ENCODE measurements at places on chromosomes 16 and 17. TPM values are rescaled to one million over a fixed set of nuclear protein-coding genes. Genes with fewer than 3 reads are reported as not detected.
A peak's percentile ranks its signal among the peaks of the same experiment; 100 is the strongest.

TEX19 gene
- 0.20 TPM for polyA plus RNA-seq

RAB11FIP3 gene
- polyA plus RNA-seq = 31.1 TPM

PIRT gene
- polyA plus RNA-seq = 0.07 TPM

TBC1D3I gene
- polyA plus RNA-seq = not detected

STUB1 gene
- polyA plus RNA-seq = 98.8 TPM

COPZ2 gene
- polyA plus RNA-seq = 42.5 TPM

PERCC1 gene
- not detected for polyA plus RNA-seq

CA5A gene
- 0.17 TPM for polyA plus RNA-seq

GRIN2A gene
- 0.66 TPM for polyA plus RNA-seq

CD7 gene
- polyA plus RNA-seq = 0.67 TPM

BEAN1 gene
- 0.92 TPM for polyA plus RNA-seq

CTRB1 gene
- 0.39 TPM for polyA plus RNA-seq

SP6 gene
- polyA plus RNA-seq = 1.5 TPM

LGALS9 gene
- polyA plus RNA-seq = 14.5 TPM

- DNase-seq = no peak
Observed at GRCh38 chr16:27083861-27084261, 17.1 kb downstream of the C16orf82 start.

- peak; percentile 75 for DNase-seq
Observed at GRCh38 chr16:74034862-74035261, 261.8 kb upstream of the PSMD7 start.

DNA sequence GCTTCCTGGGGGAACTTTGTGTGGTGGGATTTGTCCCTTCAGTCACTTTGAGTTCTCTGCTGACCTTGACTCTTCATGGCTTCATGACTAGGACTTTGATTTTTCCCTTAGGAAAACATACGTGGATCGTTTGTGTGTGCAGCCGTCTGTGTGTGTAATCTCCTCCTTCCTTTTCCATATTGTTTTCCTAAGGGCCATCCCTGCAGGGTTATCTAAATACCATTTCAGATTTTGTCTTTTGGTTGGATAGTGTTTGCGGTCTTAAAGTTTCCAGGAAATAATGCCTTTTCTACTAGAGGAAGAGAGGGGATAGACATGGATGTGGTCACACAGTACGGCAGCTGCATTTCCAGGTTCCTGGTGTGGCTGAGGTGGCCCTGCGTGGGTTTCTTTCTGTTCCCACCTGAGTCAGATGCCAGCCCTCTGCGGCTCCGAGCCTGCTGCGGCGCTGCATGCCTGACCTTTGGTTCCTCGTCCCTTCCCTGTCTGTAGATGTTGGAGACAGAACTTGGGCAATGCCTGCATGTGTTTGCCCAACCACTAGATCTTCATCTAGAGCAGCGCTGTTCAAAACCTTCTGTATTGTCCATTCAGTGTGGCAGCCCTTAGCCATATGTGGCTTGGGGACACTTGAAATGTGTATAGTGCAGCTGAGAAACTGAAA lies 72.0 kb upstream of the LGALS9 start:
- no peak for DNase-seq

GRCh38 chr17:7019839-7020519 lies 2.9 kb upstream of the BCL6B start:
- peak; percentile 62 for DNase-seq

DNA sequence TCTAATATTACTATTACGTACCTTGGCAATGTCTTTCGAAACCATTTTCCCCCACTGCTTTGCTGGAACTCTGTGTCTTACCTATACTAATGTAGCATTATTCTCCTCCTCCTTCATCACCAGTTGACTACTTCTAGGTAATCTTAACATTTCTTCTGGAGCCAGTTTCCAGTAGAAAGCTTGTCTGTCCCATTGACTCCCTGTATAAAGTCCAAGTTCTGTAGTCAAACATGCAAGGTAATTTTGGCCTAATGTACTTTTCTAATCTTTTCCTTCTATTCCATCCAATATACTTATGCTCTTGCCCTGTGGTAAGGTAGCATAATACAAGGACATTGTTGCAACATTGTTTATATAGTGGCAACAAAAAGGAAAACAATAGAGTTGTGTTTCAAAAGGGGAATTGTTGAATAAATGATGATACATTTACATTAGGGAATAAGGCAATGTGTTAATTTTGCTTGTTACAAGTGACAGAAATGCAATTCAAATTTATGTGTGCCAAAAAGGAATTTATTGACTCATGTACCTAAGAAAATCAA lies 27.9 kb downstream of the OMG start:
- no peak for DNase-seq

- no peak for DNase-seq
Observed at GRCh38 chr17:82320956-82321927, 3.8 kb upstream of the CD7 start.

- no peak for DNase-seq
Observed at GRCh38 chr17:6233856-6234255, 163.7 kb downstream of the WSCD1 start.

DNA sequence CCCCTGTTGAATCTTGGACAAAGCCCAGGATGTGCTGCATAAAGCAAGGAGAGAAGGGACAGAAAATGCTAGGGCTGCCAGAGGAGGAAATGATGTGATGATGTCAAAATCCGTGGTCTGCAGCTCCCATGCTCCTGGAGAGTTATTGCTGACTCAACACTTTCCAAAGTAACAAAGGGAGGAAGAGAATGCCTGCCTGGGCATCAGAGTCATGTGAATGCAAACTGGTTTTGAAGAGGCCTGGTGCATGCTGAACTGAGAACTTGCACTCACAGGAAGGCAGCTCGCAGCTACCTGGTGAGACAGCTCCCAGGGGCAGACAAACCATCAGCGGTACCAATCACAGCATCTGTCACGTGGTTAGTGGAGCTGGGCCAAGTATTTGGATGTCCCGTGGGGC lies 2.8 kb downstream of the MARVELD3 start:
- DNase-seq = peak; percentile 21

DNA sequence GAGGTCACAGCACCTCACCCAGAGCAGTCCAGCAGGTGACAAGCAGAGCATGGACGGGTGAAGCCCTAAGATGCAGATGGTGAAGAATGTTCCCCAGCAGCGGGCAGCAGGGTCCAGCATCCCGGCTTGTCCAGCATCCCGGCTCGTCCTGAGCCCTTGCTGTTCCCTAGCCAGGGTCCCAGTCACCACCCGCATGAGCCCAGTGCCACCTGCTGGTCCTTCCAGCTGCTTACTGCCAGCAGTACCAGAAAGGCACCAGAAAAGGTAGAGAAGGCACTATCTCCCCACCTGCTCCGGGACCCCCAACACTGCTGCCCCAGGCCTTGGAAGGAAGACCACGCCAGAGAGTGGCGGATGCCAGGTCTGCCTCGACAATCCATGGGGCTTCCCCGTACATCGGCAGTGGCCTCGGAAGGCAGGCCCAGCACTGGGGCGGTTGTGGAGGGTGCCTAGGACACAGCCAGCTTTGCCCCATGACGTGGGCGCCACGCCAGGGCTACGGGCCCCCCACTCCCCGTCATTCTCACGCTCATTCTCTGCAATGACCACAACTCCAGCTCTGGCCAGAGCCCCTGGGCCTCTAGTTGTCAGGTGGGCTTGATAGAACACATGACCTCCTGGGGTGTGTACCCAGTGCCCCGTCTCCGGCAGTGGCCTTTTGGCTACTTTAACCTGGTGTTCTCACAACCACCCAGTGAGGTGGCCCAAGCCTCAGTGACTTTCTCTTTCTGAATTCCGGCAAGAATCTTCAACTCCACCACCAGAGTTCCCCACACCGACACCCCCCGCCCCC lies 1.4 kb downstream of the CENPX start:
- DNase-seq = peak; percentile 53

DNA sequence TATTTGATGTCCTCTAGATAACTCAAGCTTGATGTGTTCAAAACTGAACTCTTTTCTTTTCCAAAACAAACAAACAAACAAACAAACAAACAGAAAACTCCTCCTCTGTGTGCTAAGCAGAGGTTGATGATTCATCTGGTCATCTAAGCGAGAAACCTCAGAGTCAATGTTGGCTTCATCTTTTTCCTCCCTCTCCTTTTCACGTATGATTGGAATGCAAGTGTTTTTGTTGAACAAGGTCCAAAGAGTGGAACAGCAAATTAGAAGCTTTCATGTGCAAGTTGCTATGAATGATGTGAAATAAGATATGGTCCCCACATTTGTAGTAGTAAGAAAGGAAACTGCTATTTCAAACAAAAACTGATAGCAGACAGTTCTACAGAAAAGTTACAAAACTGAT lies 52.5 kb downstream of the TBX4 start:
- DNase-seq = peak; percentile 45

- no peak for DNase-seq
Observed at GRCh38 chr17:17375841-17376240, 72.7 kb downstream of the NT5M start.

DNA sequence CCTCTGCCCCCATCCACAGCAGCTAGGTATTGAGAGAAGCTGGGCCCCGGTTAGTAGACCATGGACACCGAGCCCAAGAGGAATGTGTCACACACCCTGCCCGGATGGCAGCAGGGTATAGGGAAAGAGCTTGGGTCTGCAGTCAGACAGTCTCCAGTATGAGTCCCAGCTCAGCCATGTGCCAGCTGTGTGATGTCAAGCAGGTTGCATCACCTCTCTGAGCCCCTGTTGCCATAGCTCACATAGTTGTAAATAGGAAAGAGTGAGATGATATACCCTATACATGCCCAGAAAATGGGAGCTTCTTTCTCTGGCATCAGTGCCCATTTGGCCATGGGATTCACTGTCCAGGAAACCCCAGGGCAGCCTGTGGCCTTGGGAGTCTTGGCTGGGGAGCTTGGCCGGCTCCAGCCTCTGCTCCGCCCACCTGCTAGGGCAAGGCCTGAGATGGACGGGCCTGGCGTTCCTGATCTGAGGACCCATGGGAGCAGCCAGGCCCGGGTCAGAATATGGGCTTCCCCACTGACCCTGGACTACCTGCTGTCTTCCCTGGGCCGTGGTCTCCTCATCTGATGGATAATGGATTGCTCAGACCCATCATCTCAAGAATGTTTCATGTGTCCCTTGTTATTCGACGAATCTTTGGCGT lies 13.2 kb downstream of the CD300LG start:
- no peak for DNase-seq

DNA sequence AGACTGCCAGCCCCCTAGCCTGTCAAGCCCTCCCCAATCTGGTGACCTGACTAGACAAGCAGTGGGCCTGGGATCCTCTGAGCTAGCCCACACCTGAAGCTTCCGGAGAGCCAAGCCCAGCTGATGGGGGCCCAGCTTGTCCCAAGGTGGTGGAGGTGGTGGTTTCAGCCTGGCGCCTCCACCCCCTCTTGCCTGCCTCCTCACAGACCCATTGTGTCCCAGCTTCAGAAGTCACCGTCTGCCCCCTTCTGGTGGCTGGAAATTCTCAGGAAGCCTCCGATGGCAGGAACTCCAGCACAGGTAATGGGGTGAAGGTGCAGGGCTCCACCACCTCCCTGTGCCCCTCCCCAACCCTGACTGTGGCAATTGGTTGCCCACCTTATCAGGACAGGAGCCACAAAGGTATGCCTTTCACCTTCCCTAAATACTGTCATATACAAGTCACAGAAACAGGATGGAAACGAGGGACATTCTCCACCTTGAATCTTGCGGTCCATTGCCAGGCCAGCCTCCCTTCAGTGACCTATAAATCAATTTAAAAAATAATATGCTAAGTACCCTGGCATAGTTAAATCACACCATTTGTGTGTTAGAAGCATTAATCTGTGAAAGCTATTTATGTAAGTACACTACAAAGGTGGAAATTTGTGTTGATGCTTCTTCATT lies 66.0 kb upstream of the ZNF423 start:
- peak; percentile 38 for DNase-seq

DNA sequence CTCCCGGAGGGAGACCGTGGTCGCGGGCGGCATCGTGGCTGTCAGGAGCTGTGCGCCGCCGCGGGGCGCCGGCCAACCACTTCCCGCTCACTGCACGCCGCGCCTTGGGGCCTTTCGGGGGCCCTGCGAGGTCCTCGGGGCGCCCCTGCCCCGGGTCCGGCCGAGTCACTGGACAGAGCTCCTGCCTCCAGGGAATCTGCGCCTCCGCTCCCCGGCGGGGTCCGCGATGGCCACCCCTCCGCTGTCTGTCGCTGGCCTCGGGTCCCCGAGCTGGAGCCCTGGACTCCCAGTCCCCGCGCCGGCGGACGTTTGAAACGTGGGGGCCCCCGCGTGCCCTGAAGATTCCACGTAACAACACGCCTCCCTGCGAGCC lies at the start of gene QRICH2:
Gene QRICH2, minus strand, starts transcription at position 311 of the 373 bp plus-strand sequence. Its CDS starts 278 bp downstream, at position 33.
- no peak for DNase-seq

GRCh38 chr16:82091241-82091640 lies 56.2 kb downstream of the HSD17B2 start:
- peak; percentile 9 for DNase-seq

GRCh38 chr16:8631818-8632465 lies 10.4 kb downstream of the METTL22 start:
- no peak for DNase-seq

DNA sequence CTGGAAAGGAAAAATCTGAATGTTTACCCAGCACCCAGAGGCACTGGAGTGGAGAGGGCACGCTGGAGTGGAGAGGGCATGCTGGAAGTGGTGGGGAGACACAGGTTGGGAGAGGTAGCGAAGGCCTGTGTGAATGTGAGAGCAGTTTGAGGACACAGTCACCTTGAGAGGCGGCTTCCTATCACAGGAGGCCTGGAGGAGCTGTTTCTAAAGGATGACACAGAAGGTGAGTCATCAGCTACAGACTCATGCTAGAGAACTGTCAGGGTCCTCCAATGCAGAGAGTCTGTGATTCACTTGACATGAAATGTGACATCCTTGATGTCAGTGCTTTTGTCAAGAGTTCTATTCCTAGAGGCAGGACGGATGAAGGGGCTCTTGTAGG lies 13.8 kb downstream of the CTRL start:
- no peak for DNase-seq

- no peak for DNase-seq
Observed at GRCh38 chr17:74888469-74888868, 5.0 kb downstream of the FADS6 start.

- DNase-seq = no peak
Observed at GRCh38 chr17:2453325-2453724, 52.5 kb upstream of the MNT start.

- DNase-seq = no peak
Observed at GRCh38 chr17:36674278-36674650, 72.9 kb downstream of the MRM1 start.

GRCh38 chr17:64180089-64181073 lies 50.4 kb upstream of the ERN1 start:
- no peak for DNase-seq

- DNase-seq = no peak
Observed at GRCh38 chr16:65414284-65414984, 292.6 kb upstream of the CDH11 start.

DNA sequence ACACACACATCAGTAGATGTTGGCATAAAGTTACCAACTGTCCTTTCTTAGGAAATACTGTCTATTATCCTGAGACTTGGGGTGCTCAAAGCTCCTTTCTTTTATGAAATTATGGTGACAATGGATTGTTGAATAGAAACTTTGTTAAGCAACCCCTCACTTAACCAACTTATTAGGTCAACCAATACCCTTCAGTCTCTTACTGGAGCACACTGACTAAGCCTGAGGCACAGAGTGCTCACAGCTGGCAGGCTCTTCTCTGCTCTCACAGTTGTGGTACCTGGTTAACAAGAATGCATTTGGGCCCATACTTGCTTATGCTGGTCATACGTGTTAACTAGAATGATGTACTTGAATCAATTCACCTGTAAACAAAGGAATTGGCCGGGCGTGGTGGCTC lies 24.8 kb downstream of the CD300LF start:
- no peak for DNase-seq
